Activated CD4-positive, alpha-beta memory T cell treated with anti-CD3 and anti-CD28 coated beads, Interleukin-2, amount 10 ng/mL, durations not matched to agents 7 days and 5 days (primary cell): ENCODE measurements at places on chromosomes 6 and 20. TPM values are rescaled to one million over a fixed set of nuclear protein-coding genes. Genes with fewer than 3 reads are reported as not detected.

BHLHE23 gene
- total RNA-seq, result not detected

GRCh38 chr6:39294133-39294532 is 20.1 kb downstream of the KCNK17 start:
- H3K36me3 ChIP-seq, result no peaks in the 10 kb centered on the region
- no peak overlapping the region for H3K27ac ChIP-seq
- peaks cover 6% of the 10 kb centered on the region for H3K4me1 ChIP-seq
- no peak overlapping the region for H3K4me3 ChIP-seq

DNA sequence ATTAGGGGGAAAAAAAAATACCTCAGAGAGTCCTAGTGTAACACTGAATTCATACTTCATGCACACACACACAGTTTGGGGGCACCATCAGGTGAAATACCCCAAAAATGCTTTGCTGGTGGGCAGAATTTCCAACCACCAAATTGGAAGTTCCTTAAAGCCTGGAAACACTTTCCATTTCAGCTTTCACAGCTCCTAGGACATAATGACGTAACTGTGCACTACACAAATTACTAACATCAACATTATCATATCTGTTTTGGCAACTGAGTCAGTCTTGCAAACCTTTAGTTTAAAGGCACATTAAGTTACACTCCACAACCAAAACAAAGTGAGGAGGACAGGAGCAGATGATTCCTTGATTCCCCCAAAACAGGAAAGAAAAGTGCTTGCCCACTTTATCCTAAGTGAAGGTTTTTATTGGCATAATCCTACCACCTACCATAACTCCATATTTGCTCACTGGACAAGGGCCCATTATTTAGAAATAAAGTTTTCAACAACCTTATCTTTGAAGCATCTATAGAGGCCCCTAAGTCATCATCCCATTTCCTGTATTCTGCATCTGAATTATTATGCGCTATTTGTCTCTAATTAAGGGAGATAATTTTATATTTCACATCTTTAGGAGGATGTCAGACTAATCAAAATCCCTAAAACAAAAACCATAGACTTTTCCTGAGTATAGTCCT is 3.4 kb downstream of the MBOAT1 start:
- H3K27me3 ChIP-seq, result no peaks in the 10 kb centered on the region
- peaks cover 84% of the 10 kb centered on the region for H3K4me1 ChIP-seq
- peak overlapping the region; percentile 19 for H3K27ac ChIP-seq
- no peak overlapping the region for H3K4me3 ChIP-seq
- H3K36me3 ChIP-seq, result peaks cover 18% of the 10 kb centered on the region

- H3K36me3 ChIP-seq, result no peaks in the 10 kb centered on the region
- no peaks in the 10 kb centered on the region for H3K27me3 ChIP-seq
- H3K4me1 ChIP-seq, result no peaks in the 10 kb centered on the region
- no peak for DNase-seq
- no peak overlapping the region for H3K4me3 ChIP-seq
Measured at GRCh38 chr20:22986601-22987000, 48.5 kb upstream of the SSTR4 start.

DNA sequence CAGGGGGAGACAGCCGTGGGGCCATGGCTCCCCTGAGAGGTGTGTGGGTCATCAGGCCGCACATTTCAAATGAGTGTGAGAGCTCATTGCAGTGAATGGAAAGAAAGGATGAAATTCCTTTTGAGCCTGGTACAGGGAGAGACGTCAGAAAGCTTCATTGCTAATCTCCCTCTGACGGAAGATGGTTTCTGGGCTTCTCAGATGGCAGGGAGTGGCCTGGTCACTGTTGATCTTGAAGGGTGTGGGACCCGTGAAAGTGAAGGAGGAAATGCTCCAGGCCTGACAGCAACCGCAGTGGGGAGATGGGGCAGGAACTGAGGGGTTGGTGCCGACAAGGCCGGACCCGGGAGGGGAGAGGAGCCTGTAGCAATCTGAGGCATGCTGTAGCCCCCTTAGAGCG is 127.4 kb downstream of the MYLK4 start:
- H3K27ac ChIP-seq, result no peak overlapping the region
- no peak overlapping the region for H3K4me3 ChIP-seq
- H3K27me3 ChIP-seq, result peaks cover 39% of the 10 kb centered on the region
- no peaks in the 10 kb centered on the region for H3K36me3 ChIP-seq
